ENCODE measurements at places on chromosomes 5 and 9. TPM values are rescaled to one million over a fixed set of nuclear protein-coding genes. Genes with fewer than 3 reads are reported as not detected.
A peak's percentile ranks its signal among the peaks of the same experiment; 100 is the strongest.

GRCh38 chr5:100647461-100648230 lies 112.5 kb downstream of the FAM174A start:
- DNase-seq = no peak

- DNase-seq = no peak
These were observed 545.2 kb downstream of the CSNK1G3 start for GRCh38 chr5:124056991-124057723.

DNA sequence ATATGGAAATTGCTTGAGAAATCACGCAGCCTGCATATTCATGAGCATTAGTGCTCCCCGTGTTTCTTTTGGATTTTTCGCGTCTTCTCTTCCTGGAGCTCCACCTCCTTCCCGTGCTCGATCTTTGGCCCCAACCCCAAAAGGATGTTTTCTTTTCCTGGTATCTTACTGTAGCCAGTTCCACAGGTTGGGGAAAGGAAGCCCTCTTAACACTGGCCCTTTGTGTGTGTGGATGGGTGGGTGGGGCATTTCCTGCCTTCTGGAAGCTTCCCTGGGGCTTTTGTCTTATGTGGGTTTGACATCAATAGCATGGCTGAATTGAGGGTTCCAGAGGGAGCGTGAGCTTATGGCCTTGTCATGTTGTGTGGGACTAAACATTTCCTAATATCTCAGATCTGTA lies 21.9 kb downstream of the STXBP1 start:
- DNase-seq = peak; percentile 7

DNA sequence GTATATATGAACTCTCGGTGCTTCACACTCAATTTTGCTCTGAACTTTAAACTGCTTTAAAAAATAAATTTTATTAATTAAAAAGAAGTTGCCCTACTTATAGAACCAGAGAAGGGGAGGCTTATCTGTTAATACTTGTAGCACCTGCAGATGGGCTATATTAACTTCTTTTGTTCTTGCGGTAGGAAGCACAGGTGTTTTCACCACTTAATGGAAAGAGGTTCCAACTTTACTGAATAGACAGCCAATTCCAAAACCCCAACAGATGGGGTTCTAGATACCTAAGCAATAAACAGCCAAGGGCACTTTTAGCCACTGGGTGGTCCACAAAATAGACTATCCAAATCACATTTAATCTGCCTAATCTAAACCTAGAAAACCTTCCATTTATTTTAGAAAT lies 65.4 kb downstream of the SSBP2 start:
- no peak for DNase-seq

DNA sequence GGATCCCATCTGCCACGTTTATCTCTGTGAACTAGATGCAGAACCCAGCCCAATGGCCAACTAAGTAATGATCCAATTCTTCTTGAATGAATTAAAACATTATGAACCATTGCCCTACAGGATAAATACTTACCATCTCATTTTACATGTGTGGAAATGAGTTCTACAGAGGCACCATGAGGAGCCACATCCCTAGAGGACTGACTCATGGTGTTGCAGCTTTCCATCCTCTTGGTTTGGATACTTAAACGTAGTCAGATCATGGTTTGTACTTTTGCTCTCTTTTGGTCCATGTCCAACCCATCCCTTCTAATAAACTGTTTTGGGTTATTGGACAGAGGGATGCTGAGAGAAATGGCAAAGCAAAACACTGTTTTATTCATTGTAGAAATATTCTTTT lies 484.8 kb downstream of the EBF1 start:
- no peak for DNase-seq

DNA sequence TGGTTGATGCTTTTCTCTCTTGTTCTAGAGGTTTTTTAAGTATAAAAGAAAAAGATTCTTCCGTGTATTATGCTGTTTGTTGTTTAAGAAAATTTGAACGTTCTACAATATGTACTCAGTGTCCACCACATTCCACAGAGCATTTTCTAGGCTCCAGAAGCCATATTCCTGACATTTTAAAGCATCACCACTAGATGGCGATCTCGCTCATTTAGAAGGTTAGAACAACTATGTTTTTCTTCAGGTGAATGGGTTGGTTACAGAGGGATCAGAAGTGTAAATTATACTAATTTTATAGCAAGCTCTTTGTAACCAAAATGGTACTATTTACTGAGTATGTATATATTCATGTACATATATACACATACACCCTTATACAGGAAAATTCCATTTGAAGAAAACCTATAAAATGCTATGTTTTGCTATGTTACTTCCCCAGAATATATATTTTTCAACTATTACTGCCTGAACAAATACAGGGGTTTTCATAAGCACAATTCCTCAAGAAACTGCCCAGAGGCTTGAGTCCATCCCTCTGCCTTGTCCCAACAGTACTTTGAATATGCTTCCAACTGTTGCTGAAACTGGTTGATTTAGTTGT lies 284.3 kb downstream of the CCDC171 start:
- peak; percentile 36 for DNase-seq

DNA sequence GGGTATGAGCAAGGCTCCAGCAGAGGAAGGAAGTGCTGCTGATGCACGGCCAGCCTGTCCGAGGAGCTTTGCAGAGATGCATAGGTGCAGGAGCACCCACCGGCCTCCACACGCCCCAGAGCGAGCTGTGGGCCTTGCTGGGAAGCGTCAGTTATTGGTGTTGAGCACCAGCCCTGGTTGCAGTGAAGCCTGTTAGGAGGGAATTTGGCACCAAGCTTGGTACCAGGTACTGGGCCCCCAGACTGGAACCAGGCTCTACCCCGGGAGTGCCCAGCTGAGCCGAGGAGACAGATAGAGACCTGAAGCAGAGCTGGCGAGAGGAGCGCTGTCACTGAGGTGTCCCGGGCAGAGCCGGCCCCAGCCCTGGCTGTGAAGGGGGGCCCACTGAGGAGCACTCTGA lies 5.2 kb downstream of the TCF7 start:
- no peak for DNase-seq

GRCh38 chr5:157900644-157901043 lies 41.7 kb upstream of the CLINT1 start:
- DNase-seq = no peak

- no peak for DNase-seq
These were observed 82.8 kb downstream of the CRB2 start for GRCh38 chr9:123438821-123439220.

GRCh38 chr5:77031891-77032290 lies 1.7 kb downstream of the AGGF1 start:
- no peak for DNase-seq

GRCh38 chr9:26326563-26326962 lies 566.0 kb downstream of the CAAP1 start:
- peak; percentile 15 for DNase-seq

Gene FOXI1
- not detected for total RNA-seq

Gene NDUFAF2
- total RNA-seq = 36.9 TPM

Gene RMRP
- total RNA-seq = 30,969 TPM

Gene SGCD
- total RNA-seq = not detected

Gene PCDHA5
- not detected for total RNA-seq

Gene HRCT1
- 0.32 TPM for total RNA-seq

Gene NRARP
- 22.2 TPM for total RNA-seq

Data from HCT116 (cell line).